Left ventricle myocardium superior (tissue), 1 donor: ENCODE measurements at places on chromosomes 1 and 21.
A peak's percentile ranks its signal among the peaks of the same experiment; 100 is the strongest.

GRCh38 chr1:33358795-33359503, 38.1 kb upstream of the A3GALT2 start:
- DNase-seq, result no peak

DNA sequence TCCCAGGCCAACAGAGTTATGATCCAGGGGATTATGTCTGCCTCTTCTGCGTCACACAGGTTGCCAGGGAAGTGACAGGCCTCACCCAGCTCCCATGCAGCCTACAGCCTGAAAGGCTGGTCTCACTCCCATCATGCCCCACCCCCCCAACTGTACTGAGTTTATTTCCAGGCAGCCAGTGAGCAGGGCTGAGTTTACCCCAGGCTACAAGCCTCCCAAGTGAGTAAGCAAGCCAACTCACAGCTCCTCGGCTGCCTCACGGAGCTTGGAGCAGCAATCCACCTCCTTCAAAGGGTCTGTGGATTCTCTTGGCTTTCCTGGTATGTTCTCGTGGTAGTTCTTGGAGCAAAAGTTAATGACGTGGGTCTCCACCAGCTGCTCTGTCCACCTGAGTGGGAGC, 1147.6 kb upstream of the ADGRL4 start:
- no peak for DNase-seq

DNA sequence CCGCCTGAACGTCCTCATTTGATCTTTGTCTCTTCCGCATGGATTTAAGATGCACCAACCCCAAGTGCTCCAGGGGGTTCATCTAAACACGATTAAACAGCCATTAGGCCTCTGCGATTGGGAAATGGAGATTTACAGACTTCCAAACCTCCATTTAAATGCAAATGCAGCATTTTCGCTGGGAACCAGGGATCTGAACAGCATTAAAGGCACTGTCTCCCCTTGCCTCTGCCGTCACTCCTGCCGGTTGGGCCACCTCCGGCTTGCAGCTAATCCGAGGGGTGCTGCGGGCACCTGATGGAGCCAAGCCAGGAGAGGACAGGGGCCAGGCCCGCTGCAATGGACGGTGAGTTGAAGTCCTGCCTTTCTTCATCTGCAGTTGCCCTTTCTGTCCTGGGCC, 70.3 kb upstream of the KLHDC7A start:
- DNase-seq, result no peak

GRCh38 chr1:55717111-55717510, 501.9 kb upstream of the USP24 start:
- no peak for DNase-seq

- DNase-seq, result peak; percentile 65
These were observed 717 bp upstream of the BATF3 start for GRCh38 chr1:212700223-212700891.

DNA sequence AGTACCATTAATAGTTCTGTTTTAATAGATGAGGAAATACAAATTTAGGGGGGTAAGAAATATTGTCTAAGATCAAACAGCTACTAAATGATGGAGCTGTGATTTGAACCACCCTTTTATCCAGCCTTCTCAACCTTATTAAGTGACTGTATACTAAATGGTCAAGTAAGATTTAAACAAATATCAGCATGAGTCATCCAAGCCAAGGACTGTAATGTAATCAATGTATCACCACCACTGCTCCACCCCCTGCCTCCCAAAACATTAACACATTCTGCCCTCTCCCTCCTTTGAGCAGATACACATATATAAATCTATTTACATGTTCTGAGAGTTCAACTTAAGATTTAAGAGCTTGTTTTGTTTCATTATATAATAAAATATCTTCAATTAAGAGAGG, 58.9 kb downstream of the LRRC40 start:
- DNase-seq, result no peak

GRCh38 chr1:208332036-208332773, 88.0 kb upstream of the PLXNA2 start:
- DNase-seq, result no peak

GRCh38 chr1:25458541-25459298, 28.0 kb downstream of the MACO1 start:
- no peak for DNase-seq

GRCh38 chr1:107480548-107481415, 339.9 kb downstream of the NTNG1 start:
- DNase-seq, result no peak

DNA sequence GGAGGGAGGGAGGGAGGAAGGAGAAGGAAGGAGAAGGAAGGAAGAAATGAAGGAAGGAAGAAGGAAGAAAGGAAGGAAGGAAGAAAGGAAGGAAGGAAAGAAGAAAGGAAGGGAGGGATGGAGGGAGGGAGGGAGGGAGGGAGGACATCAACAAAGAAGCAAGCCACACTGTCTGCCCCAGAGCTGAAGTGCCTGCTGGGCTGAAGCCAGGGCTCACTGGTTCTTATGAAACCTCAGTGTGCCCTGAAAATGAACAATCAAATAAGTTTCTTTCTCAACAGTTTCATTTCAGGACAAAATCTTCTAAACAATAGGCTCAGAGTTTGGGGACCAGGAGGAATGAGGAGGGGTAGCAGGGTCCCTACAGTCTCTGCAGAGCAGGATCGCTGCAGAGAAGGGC, 21.1 kb downstream of the ARHGEF19 start:
- DNase-seq, result peak; percentile 61

- DNase-seq, result no peak
These were observed 1.2 kb downstream of the MAN1A2 start for GRCh38 chr1:117368116-117369108.
